NCI-H524 treated with DMSO at 0.1 percent for 48 hours (cell line): ENCODE measurements at places on chromosomes 1 and 21.

GRCh38 chr1:33228935-33229487, 27.3 kb upstream of the ZNF362 start:
- DNase-seq: peak; percentile 61

- no peak for DNase-seq
These were observed 715.0 kb upstream of the ADAMTS5 start for GRCh38 chr21:27681841-27682240.

GRCh38 chr1:6028042-6028850, 17.4 kb upstream of the KCNAB2 start:
- DNase-seq: no peak

DNA sequence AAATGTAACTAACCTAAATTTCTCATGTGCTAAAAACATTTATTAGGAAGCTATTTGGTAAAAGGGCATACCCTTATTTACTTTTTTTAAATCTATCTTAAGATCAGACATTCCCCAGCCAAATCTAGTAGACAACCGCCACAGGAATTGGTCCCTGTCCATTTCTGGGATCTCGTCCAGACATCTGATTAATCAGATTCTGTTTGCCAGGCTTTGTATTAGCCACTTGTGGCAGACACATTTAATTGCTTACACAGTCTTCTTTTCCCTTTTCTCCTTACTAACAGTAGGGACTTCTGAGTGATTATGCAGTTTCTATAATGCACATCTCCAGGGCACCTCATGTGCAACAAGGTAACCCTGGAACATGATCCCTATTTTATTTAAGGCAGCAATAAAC, 449.0 kb upstream of the RGS18 start:
- DNase-seq: no peak

- DNase-seq: no peak
These were observed 133.7 kb downstream of the CAPN8 start for GRCh38 chr1:223531742-223532341.

- DNase-seq: no peak
These were observed 39.7 kb downstream of the C21orf91 start for GRCh38 chr21:17779496-17779895.

DNA sequence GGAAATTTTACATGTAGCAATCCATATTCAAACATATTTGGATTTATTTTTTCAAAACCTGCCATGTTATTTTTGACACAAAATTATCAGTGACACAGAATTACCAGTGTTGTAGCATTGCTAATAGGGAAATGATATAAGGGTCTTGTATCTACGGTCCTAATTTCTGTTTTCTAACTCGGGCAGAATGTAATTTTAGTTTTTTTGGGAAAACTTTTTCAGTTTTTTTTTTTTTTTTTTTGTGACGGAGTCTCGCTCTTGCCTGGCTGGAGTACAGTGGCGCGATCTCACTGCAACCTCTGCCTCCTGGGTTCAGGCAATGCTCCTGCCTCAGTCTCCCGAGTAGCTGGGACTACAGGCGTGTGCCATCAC, 2.6 kb downstream of the UQCRH start:
- DNase-seq: no peak

DNA sequence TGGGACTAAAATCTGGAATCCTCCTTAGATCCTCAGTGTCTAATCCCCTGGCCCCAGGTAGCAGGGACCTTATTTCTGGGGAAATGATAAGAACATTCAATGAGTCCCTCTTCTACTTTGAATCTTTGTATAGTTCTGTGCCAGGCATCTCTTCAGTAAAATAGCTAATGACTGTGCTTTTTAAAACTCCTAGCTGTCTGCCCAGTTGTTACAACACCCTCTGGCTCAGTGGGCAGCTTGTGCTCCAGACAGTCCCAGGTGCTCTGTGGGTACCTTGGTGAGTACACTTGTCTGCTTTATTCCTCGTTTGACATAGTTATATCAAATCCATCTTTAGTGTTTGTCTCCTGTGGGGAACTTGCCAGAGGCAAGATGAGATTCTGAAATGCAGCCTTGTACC, 18.0 kb downstream of the TGFB2 start:
- DNase-seq: no peak

DNA sequence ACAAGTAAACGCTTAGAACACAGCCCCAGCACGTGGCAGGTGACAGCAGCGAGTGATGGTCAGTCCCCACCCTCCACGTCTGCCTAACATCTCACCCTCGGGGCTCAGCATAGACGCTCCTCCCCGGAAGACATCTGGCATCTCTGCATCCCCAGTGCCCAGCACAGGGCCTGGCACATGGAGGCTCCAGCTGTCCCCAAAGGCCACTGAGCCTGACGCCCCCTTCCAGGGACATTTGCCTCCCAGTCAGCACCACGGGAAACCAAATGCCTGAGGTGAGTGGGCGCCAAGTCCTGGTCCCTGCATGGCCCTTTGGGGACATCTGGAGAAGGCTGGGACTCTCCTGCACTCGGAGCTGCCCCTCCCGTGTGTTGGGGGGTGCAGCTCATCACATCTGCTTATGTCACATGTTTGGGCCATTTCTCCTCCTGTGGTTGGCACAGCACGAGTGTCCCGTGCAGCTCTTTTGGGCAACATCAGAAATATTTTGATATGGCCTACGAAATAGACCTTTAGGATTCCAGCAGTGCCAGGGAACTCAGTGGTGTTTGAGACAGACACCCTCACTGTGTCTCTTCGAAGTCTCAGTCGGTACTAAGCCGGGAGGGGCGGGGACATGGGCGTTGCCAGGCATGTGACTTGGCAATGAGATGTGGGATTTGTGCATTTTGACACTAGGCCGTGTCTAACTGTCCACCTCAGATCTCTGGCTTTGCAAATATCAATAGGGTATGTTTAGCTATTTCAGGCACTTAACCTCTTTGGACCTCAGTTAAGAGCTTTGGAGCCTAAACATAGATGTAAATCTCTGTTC, 315.0 kb downstream of the PTPRU start:
- no peak for DNase-seq

- DNase-seq: no peak
These were observed 44.5 kb upstream of the VAMP3 start for GRCh38 chr1:7726623-7727022.

DNA sequence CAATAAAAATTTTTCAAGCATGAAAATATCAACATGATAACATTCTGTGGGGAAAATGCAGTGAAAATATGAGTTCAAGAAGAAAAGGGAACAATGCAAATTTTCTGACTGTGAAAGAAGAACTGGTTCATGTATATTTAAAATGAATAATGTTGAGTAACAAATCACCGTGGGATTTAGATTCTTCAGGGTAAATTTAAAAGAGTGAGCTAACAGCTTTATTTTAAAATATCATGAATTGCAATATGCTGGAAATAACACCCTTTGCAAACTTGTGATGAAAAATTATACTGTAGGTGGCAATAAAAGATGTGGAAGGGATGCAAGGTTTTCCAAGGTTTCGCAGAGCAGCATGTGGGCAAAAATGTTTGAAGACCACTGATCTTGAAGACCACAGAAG, 13.2 kb upstream of the SSX2IP start:
- DNase-seq: no peak

DNA sequence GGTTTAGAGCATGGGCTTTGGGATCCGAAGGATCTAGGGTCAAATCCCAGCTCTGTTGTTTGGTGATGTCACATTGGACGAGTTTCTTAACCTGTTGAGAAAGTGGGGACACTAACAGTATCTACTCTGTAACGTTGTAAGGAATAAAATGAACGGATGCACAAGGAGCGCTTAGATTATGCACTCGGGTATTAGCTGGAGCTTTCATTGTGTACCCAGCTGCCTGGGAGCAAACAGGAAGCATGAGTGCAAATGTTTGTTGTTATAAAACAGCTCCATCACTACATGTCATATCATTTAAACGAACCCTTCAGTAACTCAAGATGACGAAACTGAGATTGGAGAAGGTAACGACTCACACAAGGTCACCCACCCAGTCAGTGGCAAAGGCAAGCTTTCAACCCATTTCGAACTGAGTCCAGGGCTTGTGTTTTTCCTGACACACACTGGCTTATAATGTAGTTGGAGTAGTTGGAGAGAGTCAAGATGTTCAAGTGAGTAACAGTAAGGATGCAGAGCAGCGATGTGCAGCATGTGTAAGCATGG, 16.2 kb upstream of the SLC6A17 start:
- no peak for DNase-seq

DNA sequence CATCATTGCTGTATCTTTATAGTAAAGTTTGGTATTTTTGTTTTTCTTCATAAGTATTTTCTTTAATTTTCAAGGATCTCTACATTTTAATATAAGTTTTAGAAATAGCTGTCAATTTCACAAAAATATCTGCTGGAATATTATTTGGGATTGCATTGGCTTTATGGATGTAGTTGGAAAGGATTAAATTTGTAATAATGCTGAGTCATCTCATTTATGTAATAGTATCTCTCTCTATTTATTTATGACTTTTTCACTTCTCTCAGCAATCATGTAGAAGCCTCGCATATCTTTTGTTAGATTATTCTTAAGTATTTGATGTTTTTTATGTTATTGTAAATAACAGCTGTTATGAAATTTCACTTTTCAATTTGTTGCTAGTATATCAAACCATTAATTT, 223.1 kb upstream of the POGK start:
- no peak for DNase-seq

- no peak for DNase-seq
These were observed 2.5 kb downstream of the S100A11 start for GRCh38 chr1:152034324-152034653.

DNA sequence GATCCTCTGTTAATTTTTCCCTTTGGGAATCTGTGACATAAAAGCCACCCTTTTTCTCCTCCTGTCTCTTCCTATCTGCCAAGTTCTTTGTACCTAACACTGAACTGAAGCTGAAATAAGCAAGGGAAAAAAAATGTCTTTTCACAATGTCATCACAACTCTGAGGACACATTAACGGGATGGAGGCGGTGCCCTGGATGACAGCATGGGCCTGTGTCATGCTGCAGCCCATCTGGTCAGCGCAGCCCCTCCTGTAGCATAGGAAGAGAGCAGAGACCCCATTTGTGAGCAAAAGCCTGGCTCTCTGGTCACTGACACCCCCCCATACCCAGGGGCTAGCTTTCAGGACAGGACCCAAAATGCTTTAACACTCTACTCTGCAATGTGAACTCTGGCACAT, 22.5 kb downstream of the SYT2 start:
- DNase-seq: no peak

DNA sequence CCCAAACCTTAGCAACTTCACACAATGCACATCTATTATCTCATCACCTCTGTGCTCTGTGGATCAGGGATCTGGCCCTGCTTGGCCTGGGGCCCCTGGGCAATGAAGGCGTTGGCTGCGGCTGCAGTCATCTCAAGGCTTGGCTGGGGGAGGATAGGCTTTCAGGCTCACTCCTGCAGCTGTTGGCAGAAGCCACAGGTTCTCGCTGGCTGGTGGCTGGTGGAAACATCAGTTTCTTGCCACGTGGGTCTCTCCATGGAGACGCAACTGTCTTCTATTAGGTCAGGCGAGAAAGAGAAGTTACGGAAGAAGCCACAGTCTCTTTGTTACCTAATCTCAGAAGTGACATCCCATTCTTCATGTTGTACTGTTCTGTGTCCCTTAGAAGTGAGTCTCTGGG, 3.6 kb upstream of the NPPA start:
- no peak for DNase-seq

DNA sequence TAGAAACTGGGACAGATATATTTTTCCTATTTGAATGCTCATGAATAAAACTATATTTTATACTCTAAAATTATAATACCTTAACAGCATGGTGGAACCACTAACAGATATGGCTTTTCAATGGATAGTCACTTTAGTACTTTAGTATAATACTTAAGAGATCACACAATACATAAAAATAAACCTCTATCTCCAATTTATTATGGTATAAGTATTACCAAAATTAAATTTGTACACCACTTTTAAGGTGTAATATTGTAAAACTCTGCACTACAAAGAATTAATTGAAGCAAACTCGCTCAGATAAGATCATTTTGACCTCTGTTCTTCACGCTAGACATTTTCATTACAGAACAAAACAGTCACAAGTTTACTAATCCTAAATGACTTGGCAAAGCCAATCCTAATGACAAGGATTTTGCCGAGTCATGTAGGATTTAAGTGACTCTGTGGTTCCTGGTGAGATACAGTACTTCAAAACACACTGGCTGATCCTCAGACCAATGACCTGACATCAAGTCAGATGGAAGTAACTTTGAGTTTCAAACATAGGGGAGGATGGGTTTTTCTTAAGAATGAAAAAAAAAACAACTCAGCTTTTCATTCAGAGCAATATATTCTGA, 200.6 kb downstream of the SMYD3 start:
- DNase-seq: no peak

- DNase-seq: peak; percentile 16
These were observed 80.3 kb downstream of the SCMH1 start for GRCh38 chr1:41161846-41162245.

DNA sequence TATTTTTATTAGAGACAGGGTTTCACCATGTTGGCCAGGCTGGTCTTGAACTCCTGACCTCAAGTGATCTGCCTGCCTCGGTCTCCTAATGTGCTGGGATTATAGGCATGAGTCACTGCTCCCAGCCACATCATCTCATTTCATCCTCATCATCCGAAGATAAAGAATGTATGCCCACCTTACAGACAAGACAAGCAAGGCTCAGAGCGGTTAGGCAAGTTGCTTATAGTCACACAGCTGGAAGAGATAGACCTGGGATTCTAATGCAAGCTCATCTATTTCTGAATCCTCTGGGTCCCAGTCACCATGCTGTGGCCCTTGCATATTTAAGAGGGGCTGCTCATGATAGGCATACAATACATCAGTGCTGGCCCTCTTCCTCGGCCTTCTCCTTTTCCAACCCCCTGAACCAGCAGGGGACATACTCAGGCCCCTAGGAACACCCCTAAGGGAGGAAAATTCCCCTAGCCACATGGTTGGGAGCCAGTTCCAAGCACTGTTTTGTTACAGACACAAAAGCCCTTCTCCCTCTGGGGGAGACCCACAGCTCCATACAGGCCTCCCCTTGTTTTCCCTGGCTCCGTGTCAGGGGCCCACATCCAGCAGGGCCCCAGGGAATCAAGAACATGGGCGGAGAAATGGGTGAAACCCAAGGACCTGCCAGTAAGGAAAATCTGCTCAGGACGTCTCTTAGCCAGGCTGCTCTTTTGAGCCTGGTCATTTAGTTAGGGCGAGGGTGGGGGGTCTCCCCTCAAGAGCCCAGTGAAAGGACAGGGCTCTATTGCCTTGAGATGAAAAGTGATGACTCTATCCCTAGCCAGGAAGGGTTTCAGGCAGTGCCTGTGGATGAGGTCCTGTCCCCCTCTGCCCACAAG, 6.9 kb downstream of the CSRP1 start:
- DNase-seq: no peak

- DNase-seq: no peak
These were observed 1.1 kb downstream of the SKI start for GRCh38 chr1:2229037-2229864.
